ENCODE measurements at places on chromosomes 12 and 14.

- no peak for DNase-seq
These were observed 102.2 kb upstream of the BCL2L14 start for GRCh38 chr12:11968516-11968915.

DNA sequence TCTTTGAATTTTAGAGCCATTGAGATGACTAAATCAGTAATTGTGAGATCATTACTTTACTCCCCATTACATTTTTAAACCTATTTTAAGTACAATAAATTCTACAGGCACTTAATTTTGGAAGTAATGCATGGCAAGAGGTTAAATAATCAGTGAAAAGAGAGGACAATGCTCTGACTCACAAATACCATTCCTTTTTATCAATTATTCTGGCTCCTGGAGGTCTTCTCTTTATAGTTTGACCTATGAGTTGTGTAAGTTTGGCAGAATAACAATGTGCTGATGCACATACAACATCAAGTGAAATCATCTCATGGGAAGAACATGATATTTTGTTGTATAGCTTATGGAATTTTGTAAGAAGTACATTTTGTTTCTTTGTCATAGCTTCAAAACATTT, 166.7 kb downstream of the TMTC3 start:
- no peak for DNase-seq

GRCh38 chr12:125330645-125331341, 265.6 kb downstream of the AACS start:
- no peak for DNase-seq

DNA sequence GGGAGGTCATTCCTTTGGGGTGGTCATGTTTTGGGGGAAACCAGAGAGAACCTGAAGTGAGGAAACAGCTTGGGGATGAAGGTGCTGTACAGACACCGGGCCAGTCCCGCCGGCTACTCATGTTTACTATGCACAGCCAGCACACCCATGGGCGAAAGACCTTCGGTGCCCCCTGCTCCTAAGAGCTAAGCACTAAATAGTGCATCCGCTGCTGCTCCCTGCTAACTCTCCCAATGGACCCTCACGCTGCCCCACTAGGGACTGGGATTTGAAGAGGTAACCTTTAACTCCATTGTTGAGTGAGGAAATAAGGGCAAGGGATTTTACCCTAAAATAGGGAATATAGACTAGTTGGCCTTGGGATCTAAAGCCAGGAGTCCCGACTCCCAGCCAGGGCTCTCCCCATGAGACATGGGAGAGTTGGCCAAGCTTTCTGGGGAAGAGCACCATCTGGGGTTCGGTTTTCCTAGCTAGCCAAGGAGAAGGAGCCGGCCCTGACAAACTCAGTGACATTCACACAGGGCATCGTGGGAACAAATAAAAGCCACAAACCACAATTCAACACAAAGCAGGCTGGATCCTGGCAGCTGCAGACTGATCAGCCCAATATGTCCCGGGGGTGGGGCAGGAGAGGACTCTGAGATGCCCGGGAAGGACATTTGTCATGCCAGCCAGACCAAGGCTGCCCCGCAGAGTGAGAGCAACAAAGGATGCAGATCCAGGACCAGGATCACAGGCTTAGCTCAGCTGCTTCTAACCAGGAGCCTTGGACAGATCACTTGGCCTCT, 91.7 kb downstream of the SINHCAF start:
- DNase-seq, result no peak

- no peak for DNase-seq
These were observed 158.4 kb downstream of the C12orf50 start for GRCh38 chr12:87870493-87871460.

DNA sequence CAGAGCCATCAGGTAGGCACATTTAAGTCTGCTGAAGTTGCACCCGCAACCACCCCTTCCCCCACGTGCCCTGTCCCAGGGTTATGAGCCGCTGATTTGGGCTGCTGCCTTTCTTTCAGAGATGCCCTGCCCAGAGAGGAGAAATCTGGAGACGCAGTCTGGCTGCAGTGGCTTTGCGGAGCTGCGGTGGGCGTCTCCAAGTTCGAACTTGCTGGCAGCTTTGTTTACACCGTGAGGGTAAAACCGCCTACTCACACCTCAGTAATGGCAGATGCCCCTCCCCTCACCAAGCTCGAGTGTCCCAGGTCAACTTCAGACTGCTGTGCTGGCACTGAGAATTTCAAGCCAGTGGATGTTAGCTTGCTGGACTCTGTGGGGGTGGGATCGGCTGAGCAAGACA, 14.7 kb downstream of the PTCSC3 start:
- DNase-seq, result no peak
